ENCODE measurements at places on chromosomes 3 and 15.
A peak's percentile ranks its signal among the peaks of the same experiment; 100 is the strongest.

- DNase-seq, result no peak
Measured at GRCh38 chr3:168655611-168656010, 559.9 kb upstream of the GOLIM4 start.

- DNase-seq, result no peak
Measured at GRCh38 chr15:72196409-72197040, 1.1 kb downstream of the GRAMD2A start.

DNA sequence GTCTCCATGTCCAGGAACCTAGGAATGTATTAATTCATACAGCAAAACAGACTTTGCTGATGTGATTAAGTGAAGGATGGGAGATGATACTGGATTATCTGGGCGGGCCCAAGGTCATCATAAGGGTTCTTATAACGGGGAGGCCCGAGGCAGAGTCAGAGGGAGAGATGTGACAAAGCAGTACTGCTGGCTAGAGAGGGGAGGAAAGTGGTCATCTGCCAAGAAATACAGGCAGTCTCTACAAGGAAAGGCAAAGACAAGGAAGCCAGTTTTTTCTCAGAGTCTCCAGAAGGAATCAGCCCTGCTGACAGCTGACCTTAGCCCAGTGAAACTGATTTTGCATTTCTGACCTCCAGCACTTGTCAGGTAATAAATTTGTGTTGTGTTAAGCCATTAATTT lies 66.2 kb upstream of the CORO2B start:
- DNase-seq, result no peak

DNA sequence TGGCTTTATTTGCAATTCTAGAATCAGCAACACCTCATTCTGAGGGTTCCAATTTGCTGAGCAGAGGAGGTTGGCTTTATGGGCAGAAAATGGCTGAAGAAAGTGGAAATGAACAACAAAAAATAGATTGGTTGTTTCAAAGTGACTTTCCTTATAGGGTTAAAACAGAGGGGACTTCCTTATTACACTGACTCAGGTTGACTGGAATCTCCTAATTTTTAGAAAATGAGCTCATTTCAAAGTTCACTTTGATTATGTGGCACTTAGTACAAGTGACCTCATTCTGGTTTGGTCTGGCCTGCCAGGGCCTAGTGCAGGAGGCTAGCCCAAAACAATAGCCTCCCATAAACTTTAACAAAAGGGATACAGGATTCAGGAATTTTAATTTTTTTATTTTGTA lies 41.4 kb downstream of the NFKBIZ start:
- DNase-seq, result peak; percentile 73

- DNase-seq, result no peak
Measured at GRCh38 chr3:21435871-21436270, 315.1 kb downstream of the ZNF385D start.

- DNase-seq, result peak; percentile 55
Measured at GRCh38 chr3:4981294-4981664, 2.0 kb downstream of the BHLHE40 start.

DNA sequence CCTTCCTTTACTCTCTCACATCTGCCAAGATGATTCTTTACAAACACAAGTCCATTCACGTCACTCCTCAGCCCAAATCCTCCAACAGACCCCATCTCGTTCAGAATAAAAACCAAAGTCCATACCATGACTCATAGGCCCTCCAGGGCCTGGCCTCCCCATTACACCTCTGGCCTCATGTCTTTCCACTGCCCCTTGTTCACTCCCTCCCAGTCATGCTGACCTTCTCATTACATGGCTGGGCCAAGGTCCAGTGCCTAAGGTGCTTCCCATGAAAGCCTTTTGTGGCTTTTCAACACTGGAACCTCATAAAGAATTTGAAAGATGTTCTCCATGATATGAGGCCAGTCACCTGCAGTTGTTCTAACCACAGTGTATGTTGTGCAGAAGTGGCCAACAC lies 44.5 kb downstream of the NEK10 start:
- no peak for DNase-seq

DNA sequence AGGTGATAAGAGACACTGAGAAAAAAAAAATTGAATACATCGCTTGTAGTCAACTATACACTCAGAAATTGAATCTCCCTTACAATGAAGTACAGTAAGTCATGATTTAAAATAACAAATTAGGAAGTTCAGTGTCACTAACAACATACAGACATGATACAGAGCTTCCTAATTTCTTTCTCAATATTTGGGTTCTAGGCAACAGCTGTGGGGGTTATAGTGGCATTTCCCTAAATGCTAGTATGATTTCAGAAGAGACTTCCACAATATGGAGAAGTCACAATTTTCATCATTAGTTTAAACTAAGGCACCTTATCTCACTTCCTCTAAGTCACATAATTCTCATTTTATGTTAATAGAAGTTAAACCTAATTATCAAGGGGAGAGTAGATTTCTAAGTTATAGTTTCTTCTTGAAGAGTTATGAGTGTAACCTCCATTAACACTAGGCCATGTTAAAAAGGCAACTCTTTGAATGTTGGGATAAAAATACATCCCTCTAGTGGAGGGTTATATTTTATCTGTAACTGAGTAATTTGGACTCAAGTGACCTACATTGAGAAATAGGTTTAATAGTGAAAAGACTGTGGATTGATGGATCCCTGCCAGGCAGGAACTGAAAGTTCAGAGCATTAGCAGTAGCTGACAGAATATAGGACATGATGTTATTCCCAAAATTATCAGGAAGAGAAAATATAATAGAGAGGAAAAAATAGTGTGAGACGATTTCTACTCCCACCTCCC lies 286.0 kb upstream of the SUCLG2 start:
- DNase-seq, result peak; percentile 18

DNA sequence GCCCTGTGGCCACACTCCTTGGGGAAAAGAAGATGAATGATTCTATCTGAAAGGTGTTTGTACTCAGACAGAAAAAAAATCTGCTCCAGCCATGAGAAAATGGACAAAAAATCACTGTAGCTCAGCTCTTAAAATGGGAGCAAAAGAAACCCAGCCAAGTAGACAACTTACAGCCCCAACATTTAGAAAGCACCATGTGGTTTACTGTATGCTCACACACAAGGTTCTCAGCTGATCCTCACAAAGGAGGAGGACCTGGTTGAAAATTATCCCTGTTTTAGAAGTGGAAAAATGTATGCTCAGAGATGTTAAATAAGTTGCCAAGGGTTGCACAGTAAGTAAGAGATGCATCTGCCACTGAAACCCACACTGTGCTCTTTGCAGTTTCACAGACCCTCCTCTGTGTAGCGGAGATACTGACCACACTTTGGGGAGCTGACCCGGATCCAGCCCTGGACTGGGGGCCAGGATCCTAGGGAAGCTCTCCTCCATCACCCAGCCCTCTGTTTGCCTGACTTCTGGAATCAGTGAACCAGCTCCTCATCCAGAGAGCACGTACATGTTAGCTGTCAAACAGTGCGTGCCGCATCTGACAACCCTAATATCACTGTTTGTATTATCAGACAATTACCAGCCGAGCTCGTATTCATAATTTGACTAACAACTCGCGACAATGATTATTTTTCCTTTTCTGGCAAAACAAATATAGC lies 32.7 kb upstream of the TPRG1 start:
- no peak for DNase-seq

DNA sequence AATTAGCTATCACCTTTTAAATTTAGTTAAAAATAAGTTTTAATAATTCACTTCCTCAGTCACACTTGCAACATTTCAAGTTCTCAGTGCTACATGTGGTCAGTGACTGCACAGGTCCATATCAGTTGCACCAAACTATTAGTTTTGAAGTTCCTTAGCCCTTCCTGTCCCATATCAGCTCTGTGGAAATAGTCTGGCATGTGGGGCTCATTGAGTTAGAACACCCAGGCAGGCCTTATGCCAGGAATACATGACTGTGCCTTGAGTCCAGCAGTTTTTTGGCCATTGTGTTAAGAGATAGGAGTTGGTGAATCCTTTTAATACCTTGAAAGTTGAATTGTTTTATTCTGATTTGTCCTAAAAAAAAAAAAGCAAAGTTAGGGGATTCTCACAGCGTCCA lies 153.7 kb upstream of the BFSP2 start:
- no peak for DNase-seq

DNA sequence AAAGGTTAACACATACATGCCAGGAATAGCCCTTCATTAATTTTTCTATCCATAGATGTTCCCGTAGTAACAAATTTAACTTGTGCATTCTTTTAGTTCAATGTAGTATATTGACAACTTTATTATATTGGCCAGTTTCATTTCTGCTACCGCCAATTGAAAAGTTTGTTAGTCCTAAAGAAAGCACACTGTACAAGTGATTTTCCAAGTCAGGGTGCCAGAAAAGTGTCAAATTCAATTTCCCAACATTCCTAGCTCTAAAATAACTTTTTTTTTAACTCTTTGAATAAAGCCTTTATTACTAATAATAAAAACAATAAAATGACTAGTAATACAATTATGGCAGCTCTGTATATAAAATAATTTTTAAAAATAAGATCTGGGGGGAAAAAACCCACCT lies 68.9 kb downstream of the IMPG2 start:
- no peak for DNase-seq

GRCh38 chr15:58360421-58361090 lies 71.2 kb upstream of the LIPC start:
- no peak for DNase-seq

- DNase-seq, result no peak
Measured at GRCh38 chr15:48781481-48782081, 29.3 kb downstream of the CEP152 start.

GRCh38 chr15:85168642-85169173 lies 187.1 kb downstream of the PDE8A start:
- DNase-seq, result no peak

DNA sequence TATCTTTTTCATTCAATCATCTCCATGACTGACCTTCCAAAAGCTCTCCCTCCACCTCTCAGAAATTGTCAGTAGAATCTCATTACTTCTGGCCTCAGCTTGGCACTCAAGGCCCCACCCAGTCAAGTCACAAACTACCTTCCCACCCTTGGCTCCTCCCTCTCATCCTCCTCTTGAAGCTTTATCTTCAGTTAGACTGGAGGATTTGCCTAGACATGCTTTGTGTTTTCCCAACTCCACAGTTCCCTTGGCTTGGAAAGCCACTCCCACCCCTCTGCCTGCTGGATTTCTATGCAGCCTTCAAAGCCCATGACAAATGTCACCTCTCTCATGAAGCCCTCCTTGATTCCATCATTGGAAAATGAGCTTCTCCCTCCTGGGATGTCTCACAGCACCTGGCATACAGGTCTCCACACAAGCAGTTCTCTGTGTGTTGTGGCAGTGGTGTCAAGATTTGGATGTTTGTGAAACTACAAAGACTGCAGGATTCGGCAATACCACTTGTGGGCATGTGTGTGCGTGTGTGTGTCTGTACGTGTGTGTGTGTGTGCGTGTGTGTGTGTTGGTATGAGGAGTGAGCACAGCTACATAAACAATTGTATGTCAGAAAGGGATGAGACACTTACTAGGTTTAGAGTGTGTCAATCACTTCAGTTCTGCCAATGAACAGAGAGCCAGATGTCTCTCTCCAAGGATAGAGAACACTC lies 45.3 kb upstream of the VPS8 start:
- DNase-seq, result no peak

- no peak for DNase-seq
Measured at GRCh38 chr3:2823437-2824211, 286.6 kb downstream of the IL5RA start.

DNA sequence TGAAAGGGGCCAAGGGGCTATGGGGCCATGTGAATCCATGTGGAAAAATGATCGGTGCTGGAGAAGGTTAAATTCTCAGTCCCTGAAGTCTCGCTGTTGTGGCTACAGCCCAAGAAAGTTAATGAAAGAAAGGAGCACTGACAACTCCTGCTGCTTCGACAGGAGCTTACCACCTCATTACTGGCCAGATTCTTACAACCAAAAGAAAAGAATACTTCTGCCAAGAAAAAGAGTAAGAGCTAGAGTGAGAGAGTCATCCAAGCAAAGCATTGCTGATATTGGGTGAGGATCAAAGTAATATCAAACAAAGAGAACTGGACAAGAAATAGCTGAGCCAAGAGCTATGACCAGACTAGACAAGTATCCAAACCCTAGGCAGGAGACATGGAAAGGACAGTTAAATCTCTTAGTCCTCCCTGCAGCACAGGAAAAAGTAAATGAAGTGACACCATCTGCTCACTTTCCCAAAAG lies 348.4 kb upstream of the PLSCR5 start:
- DNase-seq, result no peak

GRCh38 chr3:73192036-73192738 lies 130.7 kb downstream of the EBLN2 start:
- no peak for DNase-seq

DNA sequence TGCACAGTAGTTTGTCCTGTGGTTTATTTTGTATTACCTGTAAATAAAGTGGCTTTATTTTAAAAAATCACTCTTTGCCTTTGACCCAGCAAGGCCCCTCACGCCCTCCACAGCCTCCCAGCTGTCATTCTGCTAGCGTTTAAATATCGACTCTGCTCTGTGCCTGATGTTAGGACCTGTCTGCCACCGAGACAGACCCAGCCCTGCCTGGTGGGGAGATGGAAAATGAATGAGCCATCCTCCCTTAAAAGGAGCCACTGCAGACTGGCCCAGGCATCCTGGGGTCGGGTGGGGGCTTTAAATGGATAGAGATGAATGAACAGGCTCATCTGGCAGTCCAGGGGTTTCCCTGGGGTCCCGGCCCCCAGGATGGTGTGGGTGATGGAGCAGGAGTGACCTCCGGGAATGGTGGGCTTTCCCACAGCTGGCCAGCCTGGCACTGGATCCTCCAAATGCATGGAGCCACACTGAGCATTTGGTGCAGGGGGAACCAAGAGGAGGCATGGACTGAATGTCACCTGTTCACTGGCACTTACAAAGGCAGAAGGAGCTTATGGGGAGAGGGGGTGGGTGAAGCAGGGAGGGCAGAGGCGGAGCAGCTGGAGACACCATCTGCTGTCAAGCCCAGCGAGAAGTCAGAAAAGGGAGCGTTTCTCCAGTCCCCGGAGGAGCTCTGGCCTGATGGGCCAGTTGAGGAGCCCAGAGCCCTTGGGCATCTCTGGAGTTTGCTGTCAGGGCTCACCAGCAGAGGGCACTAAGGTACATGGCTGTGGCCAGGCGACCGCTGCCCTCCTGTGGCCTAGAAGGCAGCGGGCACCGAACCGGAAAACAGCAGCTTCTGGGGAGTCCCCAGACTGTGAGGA lies 11.9 kb downstream of the GRM2 start:
- peak; percentile 89 for DNase-seq

GRCh38 chr3:159631226-159631625 lies 357.4 kb upstream of the IL12A start:
- DNase-seq, result no peak

GRCh38 chr3:122421101-122421500 lies 5.2 kb upstream of the WDR5B start:
- peak; percentile 11 for DNase-seq

GRCh38 chr15:74173380-74174218 lies at the start of gene ISLR:
TSS of gene ISLR (plus strand) at chr15:74173710. CDS start at chr15:74174859, 1,149 bp downstream.
- DNase-seq, result no peak

- no peak for DNase-seq
Measured at GRCh38 chr3:107404727-107405469, 27.7 kb downstream of the CCDC54 start.

GRCh38 chr3:8574670-8575322 lies 69.8 kb downstream of the SSUH2 start:
- no peak for DNase-seq

GRCh38 chr3:38916706-38917105 lies 100.7 kb upstream of the SCN10A start:
- DNase-seq, result no peak

GRCh38 chr15:33864360-33865075 lies 103.8 kb upstream of the CHRM5 start:
- no peak for DNase-seq

GRCh38 chr3:170027233-170028102 lies 10.3 kb upstream of the GPR160 start:
- DNase-seq, result no peak

- no peak for DNase-seq
Measured at GRCh38 chr15:52150871-52151270, 38.3 kb upstream of the BCL2L10 start.

GRCh38 chr15:37109872-37110572 lies 9.7 kb upstream of the MEIS2 start:
- DNase-seq, result no peak

Data from suppressor macrophage treated with lipopolysaccharide for 4 hours (primary cell).